ENCODE measurements at places on chromosomes 5 and 9.

DNA sequence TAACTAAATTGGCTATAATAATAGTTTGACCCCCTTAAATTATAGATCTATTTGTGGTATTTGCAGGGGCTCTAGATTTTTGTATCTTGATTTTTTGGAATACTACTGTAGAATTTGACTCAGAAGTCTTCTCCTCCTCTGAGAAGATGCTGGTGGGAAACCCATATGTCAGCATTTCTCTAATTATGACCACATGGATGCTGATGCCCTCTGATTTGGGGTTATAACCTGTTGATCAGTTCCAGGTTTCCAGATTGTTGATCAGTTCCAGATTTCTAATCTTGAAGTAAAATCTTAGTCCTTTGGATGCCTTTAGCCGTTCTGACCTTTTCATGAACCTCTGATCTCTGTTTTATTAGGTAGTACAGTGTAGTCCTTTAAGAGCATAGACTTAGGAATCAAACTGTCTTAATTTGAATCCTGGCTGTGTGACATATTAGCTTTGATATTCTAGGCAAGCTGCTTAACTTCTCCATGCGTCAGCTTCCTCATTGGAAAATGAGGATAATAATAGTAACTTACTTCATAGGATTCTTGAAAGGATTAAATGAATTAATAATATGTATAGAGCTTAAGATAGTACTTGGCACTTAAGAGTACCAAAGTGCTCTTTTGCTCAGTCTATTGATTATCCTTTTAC is 8.1 kb downstream of the FSD1L start:
- DNase-seq = no peak

DNA sequence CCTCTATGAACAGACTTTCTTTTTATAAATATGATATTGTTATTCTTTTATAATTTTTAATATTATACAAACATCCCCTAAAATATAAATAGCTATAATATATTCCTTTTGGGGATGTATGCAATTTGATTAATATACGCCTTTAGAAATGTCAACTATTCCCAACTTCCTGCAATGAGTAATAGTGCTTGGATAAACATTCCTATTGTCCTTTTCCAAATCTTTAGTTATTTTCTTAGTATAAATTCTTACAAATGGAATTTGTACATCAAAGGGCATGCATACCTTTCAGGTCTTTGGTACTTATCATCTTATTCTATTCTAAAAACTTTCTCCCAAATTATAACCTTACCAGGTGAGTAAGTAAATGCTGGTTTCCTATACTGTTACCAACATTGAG is 6.2 kb downstream of the NLN start:
- DNase-seq = no peak

GRCh38 chr5:158513490-158514318 is 586.0 kb downstream of the EBF1 start:
- no peak for DNase-seq

DNA sequence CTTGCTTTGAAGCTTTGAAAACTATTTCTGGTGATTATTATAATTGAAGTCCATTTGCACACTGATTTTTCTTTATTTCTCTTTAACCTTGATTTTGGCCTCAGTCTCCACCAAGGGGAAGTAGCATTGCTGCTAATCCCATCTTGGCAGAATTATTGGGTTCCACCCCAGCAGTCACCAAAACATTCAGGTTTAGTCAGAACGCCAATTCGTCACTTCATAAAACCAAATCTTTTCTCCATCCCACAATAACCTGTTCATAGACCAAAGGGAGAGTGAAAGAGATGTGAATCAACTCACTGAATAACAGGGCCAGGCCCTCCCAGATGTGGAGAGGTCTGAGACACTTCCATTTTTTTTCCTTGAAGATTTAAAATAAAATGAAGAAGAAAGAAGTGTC is 95.1 kb upstream of the VCAN start:
- no peak for DNase-seq

- DNase-seq = peak; percentile 82
Observed at GRCh38 chr5:123785162-123786071, 273.4 kb downstream of the CSNK1G3 start.

Measured in NCI-H748 treated with DMSO at 0.1 percent for 48 hours (cell line).